ENCODE measurements at places on chromosomes 7 and 10.

GRCh38 chr7:40232242-40232893 lies 97.6 kb downstream of the SUGCT start:
- no peak for DNase-seq

DNA sequence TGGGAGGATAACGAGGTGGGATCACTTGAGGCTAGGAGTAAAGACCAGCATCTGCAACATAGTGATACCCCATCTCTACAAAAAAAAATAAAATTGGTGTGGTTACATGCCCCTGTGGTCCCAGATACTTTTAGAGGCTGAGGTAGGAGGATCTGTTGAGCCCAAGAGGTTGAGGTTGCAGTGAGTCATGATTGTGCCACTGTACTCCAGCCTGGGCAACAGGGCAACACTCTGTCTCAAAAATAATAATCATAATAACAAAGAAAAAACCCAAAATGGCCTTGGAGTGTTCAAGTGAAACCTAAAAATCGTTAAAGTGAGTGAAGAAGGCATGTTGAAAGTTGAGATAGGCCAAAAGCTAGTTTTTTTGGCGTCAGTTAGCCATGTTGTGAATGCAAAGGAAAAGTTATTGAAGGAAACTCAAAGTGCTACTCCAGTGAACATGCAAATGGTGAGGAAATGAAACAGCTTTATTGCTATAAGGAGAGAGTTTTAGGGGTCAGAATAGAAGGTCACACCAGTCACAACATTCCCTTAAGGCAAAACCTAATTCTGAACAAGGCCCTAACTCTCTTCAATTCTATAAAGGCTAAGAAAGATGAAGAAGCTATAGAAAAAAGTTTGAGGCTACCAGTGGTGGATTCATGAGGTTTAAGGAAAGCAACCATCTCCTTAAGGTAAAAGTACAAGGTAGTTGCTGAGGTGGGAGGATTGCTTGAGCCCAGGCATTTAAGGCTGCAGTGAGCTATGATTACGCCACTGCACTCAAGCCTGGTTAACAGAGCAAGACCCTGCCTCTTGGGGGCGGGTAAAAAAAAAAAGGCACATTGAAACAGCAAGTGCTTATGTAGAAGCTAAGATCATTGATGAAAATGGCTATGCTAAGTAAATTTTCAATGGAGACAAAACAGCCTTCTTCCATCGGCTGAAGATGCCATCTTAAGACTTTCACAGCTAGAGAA lies 45.4 kb upstream of the STOX1 start:
- DNase-seq = no peak

GRCh38 chr10:62541811-62542210 lies 167.6 kb downstream of the ZNF365 start:
- DNase-seq = no peak

DNA sequence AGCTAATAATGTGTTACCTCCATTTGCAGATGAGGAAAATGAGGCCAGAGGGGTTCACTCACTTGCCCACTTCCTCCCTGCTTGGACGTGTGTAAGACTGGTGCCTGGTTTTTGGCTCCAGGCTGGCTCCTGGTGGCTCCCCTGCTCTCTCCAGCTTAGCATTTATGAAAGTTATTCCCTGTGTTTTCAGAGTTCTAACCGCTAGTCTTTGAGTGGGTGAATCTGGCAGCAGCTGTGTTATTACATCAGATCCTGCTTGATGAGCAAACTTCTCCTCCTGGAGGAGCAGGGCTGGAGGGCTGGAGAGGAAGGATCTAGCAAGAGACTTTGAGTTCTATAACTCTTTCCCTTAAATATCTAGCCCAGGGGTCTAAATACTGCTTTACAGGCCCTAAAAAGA lies 80.9 kb upstream of the AGBL3 start:
- no peak for DNase-seq

- no peak for DNase-seq
These were observed 23.0 kb downstream of the SFR1 start for GRCh38 chr10:104144931-104145330.

DNA sequence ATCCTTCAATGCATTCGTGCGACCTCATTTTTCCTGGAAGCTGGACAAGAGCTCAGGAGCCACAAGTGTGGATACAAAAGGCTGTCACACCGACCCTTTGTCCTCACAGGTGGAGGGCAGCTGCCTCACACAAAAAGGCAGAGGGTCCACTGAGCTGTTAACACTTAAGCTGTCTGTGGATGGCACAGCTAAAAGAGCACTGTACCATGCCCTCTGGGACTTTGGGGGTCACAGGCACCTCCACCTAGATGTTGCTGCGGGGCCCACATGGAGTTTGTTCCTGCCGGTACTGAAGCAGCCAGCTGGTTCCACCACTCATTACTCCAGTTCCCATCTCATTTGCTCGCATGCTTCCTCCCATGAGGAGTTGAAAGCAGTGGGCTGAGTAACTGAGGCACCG lies 57.0 kb downstream of the STRA8 start:
- DNase-seq = no peak

DNA sequence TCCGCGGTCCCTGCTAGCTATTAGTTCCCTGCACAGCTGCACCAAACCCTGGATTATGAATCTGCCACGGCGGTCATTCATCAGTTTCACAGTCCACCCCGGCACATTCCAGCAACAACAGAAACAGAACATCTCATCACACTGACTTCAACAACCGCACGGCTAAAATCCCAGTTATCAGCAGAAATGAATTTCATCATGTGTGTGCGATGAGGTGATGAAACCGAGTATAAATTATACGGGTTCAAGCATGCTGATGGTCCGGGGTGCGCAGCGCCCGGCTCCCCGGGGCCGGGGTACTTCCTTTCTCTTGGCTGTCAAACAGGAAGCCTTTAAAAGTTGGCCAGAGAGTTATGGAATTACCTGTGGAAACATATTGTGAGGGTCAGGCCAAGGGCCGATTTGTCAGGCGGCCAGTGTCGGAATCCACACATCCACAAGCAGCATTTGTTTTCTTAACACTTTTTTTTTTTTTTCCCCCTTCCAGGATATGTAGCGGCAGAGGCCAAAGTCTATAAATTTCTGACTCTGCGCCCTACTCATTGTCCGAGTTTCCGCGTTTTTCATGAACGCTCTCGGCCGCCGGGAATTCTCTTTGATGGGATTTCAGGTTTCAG lies 420.9 kb upstream of the MGMT start:
- no peak for DNase-seq

- no peak for DNase-seq
These were observed 104.0 kb upstream of the NANOS1 start for GRCh38 chr10:118925404-118926071.

DNA sequence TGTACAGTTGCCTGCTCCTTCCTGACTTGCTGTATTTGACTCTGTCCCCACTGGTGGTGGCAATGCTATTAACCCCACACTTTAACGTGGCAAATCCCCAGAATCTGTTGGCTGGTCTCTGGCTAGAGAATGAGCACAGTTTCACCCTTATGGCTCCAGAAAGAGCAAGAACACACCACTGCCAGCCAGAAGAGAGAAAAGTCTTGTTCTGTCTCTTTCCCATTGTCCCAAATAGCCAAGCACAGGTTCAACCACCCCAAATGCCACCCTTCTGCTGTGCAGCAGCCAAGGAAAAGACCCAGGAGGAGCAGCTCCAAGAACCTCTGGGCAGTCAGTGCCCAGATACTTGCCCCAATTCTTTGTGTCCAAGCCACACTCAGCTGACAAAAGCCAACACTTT lies 11.3 kb downstream of the SLC16A9 start:
- DNase-seq = no peak

DNA sequence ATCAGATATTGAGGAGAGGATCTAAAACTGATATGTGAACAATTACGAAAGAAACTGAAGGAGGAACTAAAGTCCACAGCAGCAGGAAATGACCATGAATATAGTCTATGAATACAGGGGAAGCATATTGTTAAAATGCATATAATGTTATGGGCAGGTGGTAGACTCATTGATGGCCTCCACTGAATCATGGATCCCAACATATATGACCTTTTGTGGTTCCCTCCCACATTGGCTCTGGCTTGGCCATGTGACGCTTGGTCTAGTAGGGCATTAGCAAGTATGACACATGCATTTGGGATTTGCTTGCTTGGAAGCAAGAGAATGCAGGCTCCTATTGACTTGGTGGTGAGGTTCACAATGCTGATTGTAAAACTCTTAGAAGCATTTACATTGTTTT lies 55.2 kb upstream of the RAB18 start:
- DNase-seq = no peak

- DNase-seq = no peak
These were observed 78.1 kb downstream of the TPST1 start for GRCh38 chr7:66283003-66283920.

DNA sequence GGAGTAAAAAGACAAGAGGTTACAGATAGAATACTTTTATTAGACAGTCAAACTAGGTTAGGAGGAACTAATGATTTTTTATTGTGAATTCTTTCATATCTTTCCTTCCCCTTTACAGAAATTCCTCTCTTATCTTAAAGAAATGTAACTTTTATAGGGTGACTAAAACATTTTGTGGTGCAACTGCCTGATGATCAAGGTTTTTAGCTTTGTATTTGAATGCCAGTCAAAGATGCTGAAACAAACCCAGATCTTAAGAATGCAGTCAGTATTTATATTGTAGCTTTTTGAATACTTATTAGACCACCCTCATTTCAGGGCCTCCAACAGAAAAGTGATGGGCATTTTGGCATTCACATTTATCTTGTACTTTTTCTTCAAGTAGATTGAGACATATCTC lies 27.4 kb downstream of the TAX1BP1 start:
- no peak for DNase-seq

- no peak for DNase-seq
These were observed 173.6 kb downstream of the ARHGAP12 start for GRCh38 chr10:31754803-31755624.

All from stimulated activated CD8-positive, alpha-beta memory T cell treated with anti-CD3 and anti-CD28 coated beads, Interleukin-12 subunit alpha, Interleukin-12 subunit beta, amount 100 ng/mL, for 1 hour (primary cell).